ENCODE measurements at places on chromosomes 3 and 15. TPM values are rescaled to one million over a fixed set of nuclear protein-coding genes. Genes with fewer than 3 reads are reported as not detected.

RHCG gene
- 0.19 TPM for polyA plus RNA-seq

GRM7 gene
- 0.05 TPM for polyA plus RNA-seq

IGF2BP2 gene
- polyA plus RNA-seq: 13.4 TPM

GRCh38 chr3:194689493-194689944 lies 3.8 kb downstream of the FAM43A start:
- peak; percentile 24 for DNase-seq

- no peak for DNase-seq
Observed at GRCh38 chr3:154085799-154086198, 35.4 kb upstream of the ARHGEF26 start.

GRCh38 chr3:153284282-153284938 lies 122.4 kb downstream of the RAP2B start:
- DNase-seq: peak; percentile 75

DNA sequence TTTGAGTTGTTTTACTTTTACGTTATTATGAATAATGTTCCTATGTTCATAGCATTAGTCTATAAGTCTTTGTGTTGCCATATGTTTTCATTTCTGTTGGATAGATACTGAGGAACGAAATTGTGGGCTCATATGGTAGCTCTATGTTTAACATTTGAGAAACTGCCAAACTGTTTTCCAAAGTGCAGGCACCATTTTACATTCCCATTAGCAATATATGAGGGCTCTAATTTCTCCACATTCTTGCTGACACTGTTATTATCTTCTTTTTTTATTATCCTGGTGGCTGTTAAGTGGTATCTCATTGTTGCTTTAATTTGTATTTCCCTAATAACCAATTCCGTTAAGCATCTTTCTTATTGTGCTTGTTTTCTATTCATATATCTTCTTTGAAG lies 1.8 kb upstream of the PIK3R4 start:
- DNase-seq: no peak

DNA sequence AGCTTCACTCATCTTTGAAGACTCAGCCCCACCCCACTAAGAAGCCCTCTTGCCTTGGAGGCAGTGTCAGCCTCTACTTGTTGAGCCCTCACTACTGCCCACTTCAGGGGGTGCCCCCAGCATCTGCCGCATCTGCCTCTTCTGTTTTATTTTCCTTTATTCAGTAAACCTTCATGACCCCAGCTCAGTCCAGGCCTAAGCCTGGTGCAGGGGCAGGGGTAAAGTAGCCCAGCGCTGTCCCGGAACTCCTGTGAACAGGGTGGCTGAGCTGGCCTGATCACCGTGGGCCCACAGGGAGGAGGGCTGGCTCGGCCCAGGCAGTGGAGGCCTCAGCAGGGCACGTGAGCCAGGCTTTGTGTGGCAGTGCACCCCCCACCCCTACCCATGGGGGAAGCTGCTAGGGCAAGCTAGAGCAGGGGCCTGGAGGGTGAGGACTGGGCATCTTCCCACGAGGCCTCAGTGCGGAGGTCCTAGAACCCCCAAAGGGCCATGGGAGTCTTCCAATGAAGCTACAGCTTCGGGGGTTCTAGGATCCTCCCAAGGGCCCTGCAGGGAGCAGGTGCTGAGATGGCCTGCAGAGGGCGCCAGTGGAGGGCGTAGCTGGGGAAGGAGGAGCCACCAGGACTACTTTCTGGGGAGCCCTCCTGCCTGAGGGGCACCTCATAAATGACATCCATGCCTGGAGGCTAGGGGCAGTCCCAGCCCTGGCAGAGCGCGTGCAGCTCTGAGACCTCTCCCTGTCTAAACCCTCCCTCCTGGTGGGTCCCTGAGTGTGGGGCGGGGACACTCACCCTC lies 36.0 kb downstream of the TSPAN3 start:
- peak; percentile 40 for DNase-seq

GRCh38 chr3:22296601-22297000 lies 545.6 kb upstream of the ZNF385D start:
- peak; percentile 20 for DNase-seq

- DNase-seq: no peak
Observed at GRCh38 chr15:33152502-33153109, 41.9 kb downstream of the FMN1 start.

GRCh38 chr3:153094386-153094785 lies 67.6 kb upstream of the RAP2B start:
- DNase-seq: no peak
